ENCODE measurements at places on chromosomes 11 and 22.

GRCh38 chr22:26642465-26643417 is 14.6 kb upstream of the MIAT start:
- no peak for DNase-seq

DNA sequence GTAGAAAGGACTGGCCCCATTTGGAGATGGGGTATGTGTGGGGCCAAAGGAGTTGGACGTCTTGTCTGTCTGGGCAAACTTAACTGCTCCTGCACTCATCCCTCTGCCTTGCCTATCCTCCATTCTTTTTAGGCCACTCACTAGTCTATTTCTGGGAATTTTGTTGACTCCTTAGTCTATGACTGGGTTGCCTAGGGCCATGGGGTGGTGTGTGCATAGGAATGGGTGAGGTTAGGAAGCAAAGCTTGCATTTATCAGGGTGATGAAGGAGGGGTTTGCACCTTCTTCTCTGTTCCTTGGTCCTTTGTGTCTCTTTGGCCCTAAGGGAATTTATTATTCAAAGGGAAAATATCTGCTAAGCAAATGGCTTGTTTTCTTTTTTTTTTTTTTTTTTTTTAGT is 80.9 kb upstream of the OR9Q1 start:
- no peak for DNase-seq

DNA sequence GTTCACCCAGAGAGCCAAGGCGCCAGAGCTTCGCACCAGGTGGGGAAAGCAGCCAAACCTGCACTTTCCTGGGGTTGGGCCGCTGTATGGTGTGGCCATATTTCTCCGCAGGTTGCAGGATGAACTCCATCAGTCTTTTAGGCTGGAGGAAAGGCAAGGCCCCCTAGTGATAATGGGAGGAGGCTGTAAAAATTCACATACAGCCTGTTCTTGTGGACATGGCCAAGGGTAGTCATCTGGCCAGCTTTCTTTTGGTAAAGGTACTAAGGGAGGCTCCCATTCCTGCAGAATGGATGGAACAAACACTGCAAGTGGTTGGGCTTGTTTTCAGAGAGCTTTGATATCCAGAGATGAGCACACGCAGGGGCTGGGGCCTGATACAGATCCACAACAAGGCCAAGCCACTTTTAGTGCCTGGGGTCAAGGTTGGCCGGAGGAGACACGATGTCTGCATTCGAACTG is 29.6 kb downstream of the C22orf31 start:
- peak; percentile 7 for DNase-seq

DNA sequence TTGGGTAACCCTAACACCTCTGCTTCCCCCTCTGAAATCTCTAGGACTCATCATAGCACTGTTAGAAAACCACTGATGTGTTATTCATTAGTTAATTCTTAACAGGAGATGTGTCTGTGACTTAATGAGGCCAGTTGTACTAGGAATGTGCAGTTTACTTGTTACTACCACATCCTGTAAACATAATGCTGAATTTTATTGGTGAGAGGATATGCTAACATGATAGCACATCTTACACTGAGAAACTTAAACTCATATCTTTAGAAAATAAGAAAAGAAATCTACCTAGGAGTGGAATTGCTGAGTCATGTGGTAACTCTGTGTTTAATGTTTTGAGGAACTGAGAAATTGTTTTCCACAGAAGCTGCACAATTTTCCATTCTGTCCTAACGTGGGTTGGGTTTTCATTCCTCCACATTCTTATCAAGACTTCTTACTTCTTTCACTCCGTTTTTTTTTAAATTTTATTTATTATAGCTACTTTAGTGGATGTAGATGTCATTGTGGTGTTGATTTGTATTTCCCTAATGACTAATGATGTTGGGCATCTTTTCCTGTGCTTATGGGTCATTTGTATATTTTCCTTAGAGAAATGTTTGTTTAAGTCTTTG is 33.7 kb downstream of the RNF121 start:
- peak; percentile 27 for DNase-seq

DNA sequence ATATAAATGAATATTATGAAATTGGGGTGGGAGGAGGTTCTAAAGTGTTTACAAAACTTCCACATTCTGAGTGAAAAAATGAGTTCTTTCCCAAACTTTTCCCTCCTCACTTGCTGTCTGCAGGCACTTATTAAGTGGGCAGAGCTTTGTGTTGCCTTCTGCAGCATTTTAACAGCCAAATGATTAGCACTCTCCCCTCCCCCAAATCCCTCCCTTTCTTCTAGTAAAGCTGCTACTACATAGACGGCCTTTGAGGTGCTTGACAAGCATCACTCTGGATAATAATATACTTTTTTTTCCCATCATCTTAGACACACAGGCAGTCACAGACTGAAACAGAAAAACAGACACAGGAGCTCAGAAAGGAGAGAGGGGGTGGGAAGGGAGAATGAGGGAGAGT is 493.5 kb downstream of the DLG2 start:
- DNase-seq, result no peak

DNA sequence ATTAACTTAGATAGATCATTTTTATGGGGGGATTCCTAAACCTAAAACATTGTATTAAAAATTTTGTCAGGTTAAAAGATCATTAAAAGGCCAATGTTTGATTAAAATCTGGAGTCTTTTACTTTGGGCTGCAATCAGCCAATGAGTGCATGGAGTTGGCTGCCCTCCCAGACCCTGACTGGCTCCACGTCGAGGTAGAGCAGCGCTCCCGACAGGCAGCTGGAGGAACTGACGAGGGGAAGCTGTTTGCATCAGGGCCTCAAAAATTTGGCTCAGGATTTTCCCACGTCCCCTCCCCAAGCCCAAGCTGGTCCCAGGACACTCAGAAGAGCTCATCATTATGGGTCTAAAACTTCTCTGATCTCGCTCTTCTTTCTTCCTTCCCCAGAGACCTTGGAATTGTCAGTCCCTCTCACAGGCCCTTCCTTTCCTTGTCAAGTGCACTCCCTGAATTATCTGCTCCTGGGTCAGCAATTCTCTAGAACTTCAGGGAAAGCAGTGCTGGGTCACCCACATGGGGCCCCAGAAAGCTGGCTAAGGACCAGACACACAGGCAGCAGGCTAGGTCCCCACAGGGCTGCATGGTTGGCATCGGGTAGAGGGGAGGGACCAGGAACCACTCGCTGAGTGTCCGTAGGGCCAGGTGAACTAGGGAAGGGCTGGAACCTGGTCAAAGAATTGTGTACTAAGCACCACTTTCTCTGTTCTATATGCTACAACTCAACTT is 119.6 kb upstream of the IGLL5 start:
- DNase-seq, result no peak

GRCh38 chr22:23908587-23909205 is 14.5 kb downstream of the MIF start:
- DNase-seq, result no peak

- no peak for DNase-seq
Observed at GRCh38 chr11:16177688-16178087, 178.7 kb downstream of the SOX6 start.

GRCh38 chr11:113189909-113190667 is 124.3 kb upstream of the TTC12 start:
- peak; percentile 97 for DNase-seq

GRCh38 chr22:24813861-24814770 is 8.1 kb downstream of the SGSM1 start:
- DNase-seq, result no peak

DNA sequence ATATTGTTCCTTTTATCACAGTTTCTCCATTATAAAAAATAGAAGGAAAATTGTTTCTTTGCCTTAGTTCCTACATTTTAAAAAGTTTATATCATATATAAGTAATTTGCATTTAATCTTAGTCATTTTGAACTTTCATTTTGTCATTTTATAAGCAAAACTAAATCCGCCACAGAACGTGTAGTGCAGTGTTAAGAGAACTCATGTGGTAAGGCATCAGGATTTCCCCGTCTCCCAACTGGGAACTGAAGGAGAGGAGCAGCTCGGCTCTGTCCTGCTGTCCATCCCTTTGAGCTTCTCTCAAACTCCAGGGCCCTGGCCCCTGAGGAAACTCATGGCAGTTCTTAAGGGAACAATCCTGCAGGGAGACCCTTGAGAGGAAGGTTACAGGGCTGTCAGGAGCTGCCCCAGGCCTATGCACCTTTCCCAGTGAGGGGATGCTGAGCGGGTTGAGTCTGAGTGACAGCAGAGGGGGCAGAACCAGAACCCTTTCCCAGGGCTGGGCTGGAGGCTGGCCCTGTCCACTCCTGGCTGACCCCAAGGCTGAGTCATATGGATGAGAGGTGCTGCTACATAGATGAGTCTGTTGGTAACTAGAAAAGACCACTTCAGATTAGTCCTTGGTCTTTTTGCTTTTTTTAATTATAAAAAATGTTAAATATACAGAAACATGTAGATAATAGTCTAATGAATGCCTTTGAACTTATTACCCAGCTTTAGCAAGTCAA is 333.1 kb downstream of the TBC1D22A start:
- no peak for DNase-seq

DNA sequence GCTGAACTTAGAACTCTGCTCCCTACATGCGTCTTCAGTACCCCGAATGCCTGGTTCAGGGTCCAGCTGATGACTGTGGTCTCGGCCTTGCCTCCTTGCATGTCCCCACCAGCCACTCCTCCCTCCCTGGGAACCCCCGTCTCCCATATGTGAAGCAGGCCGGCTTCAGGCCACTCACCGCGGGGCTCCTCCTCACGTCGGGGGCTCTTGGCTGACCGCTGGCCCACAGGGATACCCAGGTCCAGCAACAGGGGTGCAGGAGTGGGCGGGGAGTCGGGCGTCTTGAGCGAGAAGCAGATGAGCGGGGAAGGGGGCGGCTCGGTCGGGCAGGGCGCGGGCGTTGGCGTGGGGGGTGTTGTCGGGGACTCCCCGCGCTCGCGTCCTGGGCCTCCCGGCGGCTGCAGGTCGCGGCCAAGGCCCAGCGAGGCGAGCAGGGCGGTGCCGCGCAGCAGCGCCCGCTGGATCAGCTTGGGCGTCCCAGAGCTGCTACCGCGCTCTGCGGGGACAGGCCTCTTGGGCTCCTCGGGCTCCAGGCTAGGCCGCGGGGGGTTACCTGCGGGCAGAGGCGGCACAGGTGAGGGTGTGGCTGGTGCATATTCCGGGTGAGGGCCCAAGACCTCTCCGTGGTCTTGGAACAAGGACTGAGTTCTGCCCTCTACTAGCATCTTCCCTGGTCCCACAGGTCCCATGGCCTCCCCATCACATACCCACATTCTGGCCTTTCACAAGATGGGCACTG is 3.8 kb upstream of the KCNK7 start:
- no peak for DNase-seq

DNA sequence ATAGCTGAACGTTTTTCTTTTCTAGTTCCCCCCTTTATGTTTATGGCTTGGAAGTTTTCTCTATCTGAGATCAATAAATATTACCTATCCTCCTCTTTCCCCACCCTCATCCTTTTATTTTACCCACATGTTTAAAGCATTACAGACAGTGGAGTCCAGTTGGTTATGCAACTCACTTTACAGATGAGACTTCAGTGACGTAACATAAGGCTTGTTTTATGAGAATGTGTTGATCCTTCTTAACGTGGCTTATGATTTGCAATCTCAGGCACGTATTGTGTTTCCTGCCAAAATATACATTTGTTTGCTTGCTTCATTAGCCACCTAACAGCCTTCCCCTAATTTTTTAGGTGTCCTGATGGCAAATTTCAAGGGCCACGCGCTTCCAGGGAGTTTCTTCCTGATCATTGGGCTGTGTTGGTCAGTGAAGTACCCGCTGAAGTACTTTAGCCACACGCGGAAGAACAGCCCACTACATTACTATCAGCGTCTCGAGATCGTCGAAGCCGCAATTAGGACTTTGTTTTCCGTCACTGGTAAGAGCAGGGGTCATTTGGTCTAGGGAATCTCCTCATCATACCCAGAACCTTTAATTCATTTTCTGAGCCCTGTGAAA is 36.6 kb downstream of the TMEM45B start:
- DNase-seq, result no peak

- DNase-seq, result peak; percentile 48
Observed at GRCh38 chr11:47056261-47056915, 119.8 kb downstream of the CSTPP1 start.

GRCh38 chr11:75594211-75594610 is 32.2 kb downstream of the SERPINH1 start:
- no peak for DNase-seq

DNA sequence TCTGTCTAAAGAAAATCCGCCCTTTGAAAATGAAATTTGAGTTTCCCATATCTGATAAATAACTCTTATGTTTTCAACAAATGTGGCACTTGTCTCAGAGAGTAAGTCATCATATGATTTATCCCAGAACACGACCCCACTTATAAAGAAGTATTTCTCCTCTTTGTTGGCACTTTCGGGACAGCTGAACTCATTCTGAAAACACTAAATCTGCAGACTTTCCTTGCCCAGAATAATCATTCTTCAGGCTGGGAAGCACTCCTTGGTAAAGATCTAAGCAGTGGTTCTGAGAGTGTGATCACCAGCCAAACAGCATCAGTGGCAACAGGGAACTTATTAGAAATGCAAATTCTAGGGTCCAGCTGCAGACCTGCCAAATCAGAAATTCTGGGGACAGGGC is 532.2 kb upstream of the API5 start:
- no peak for DNase-seq

GRCh38 chr22:23904573-23905254 is 10.5 kb downstream of the MIF start:
- DNase-seq, result no peak

GRCh38 chr22:34395370-34395769 is 475.1 kb upstream of the LARGE1 start:
- no peak for DNase-seq

DNA sequence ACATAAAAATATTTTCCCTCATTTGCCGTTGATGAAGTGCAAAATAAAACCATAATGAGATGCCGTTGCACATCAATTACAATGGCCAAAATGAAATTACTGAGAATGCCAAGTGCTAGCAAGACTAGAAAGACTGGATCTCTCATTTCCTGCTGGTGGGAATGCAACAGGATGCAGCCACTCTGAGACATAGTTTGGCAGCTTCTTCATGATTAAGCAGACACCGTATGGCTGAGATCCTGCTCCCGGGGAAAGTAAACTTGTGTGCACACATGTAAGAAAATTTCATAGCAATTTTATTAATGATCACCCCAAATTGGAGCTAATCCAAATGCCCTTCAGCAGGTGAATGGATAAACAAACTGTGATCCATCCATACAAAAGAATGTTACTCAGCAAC is 1013.2 kb downstream of the TBC1D22A start:
- DNase-seq, result no peak

DNA sequence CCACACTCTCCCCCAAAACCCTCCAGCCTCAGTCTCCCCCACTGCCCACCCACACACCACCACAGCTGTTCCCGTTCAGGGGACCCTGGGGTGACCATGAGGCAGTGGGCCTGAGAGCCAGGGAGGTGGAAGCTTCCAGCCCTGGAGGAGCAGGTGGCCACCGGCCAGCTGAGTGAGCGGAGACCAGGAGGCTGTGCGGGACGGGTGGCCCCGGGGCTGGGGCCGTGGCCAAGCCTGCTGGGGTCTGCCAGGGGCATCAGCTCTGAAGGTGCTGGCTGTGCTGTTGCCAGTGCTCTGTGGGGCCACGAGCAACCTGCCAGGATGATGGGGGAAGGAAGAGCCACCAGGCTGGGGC is 26.0 kb downstream of the OSBPL5 start:
- no peak for DNase-seq

- no peak for DNase-seq
Observed at GRCh38 chr11:6251990-6252473, 7.6 kb upstream of the CCKBR start.

Measured in fibroblast of skin of right biceps (primary cell).